ENCODE measurements at places on chromosomes 4 and X.

GRCh38 chr4:182776376-182777105, 140.6 kb downstream of the DCTD start:
- DNase-seq: no peak

GRCh38 chrX:118115953-118116712, 477 bp downstream of the KLHL13 start:
- no peak for DNase-seq

- no peak for DNase-seq
Measured at GRCh38 chr4:140943486-140944198, 187.5 kb upstream of the TBC1D9 start.

- DNase-seq: no peak
Measured at GRCh38 chr4:8115916-8116315, 42.7 kb downstream of the ABLIM2 start.

- peak; percentile 36 for DNase-seq
Measured at GRCh38 chr4:40924096-40924792, 174.5 kb downstream of the NSUN7 start.

DNA sequence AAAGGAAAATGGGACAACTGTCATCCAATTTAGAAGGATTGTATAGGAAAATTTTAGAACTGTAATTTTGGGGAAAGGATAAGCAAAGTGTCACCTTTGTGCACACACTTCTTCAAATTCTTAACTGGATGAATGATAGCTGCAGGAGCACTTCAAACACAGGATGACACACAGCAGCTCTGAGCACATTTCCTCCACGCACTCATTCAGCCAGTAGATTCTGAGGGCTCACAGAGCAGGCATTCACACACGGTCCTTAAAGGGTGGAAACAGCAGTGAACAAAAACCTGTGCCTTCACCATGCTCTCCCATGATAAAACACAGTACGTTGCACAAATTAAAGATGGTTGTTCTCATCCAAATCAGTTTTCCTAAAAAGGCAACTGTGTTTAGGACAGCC, 38.5 kb upstream of the KLF3 start:
- no peak for DNase-seq

DNA sequence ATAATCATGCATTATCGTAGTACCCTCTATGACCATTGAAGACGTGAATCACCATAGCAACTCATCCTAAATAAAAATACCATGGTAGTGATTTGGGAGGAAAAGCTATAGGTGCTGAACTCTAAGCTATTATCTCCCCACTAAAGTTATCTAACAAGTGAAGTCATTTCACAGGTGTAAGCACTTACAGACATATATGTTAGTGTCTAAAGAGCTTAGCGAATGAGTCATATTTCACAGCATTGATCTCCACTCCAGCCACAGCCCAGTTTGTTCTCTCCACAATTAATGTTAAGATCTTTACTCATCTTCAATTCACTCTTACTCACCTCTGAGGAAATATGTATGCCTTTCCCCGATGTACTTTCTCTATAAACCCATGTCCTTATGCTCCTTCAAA, 57.0 kb downstream of the DCAF8L1 start:
- no peak for DNase-seq

GRCh38 chr4:27934871-27935270, 1074.2 kb downstream of the STIM2 start:
- DNase-seq: no peak

- no peak for DNase-seq
Measured at GRCh38 chr4:164888096-164888715, 11.2 kb downstream of the APELA start.

Measured in naive B cell (primary cell).